ENCODE measurements at places on chromosomes 13 and 19.

DNA sequence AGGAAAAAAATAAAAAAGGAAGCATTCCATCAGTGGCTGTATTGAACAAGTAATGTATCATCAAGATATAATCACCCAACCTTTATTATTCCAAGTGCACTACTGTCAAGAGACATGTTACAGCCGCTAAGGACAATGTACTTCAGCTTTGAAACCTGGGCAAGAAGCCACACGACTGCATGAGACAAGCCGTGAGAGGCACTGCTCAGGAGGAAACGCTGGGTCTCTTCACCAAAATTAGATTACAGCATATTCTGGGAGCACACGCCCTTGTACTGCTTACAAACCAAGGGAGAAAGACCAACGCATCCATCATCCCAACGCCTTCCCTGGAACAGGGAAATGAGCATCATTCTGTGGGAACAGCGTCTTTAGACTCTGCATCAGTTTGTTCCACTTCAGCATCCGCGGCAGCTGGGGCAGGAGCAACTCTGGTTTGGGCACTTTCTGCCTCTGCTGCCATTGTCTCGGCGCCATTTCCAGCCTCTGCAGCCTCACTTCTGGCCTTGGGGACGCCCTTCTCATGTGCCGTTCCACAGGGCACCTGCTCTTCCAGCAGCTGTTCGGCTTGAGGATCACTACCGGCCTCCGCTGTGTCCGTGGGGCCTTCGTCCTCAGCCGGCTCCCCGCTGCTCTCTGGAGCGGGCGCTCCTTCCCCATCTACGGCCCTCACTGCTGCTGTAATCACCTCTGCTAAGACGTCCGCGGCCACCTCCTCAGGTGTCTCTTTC lies 22.4 kb upstream of the BRD4 start:
- H3K36me3 ChIP-seq = peaks cover 35% of the 10 kb centered on the region
- no peaks in the 10 kb centered on the region for H3K4me1 ChIP-seq
- no peaks in the 10 kb centered on the region for H3K27me3 ChIP-seq
- H3K27ac ChIP-seq = no peak overlapping the region
- no peak overlapping the region for H3K4me3 ChIP-seq

- H3K36me3 ChIP-seq = no peaks in the 10 kb centered on the region
- no peak for DNase-seq
- no peak overlapping the region for H3K4me3 ChIP-seq
Measured at GRCh38 chr19:6113616-6114188, 3.4 kb upstream of the RFX2 start.

DNA sequence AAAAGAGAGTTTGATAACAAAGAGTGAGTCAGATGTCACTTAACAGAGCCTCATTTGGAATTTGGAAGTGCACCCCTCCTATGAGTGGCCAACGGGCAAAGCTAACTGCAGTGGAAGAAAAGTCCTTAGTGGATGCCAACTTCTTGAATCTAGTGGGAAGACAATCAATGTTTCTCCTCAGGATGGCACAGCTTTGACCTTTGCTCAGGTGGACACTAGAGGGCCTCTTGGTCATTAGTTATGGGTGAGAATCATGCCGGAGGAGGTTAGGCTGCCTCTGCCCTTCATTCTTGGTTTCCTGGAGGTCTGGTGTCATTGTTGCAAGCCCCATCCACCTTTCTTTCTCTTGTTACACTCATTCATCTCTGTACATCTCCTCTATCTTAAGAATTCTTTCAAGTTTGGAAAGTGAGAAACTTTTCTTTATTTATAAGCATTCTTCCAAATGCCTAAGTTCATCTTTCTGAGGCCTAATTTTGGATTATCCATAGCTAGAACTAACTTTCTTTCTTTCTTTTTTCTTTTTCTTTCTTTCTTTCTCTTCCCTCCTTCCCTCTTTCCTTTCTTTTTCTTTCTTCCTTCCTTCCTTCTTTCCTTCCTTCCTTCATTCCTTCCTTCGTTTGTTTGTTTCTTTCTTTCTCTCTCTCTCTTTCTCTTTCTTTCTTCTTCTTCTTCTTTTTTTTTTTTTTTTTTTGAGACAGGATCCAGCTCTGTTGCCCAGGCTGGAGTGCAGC lies 327.2 kb upstream of the TSHZ3 start:
- H3K4me1 ChIP-seq = no peaks in the 10 kb centered on the region
- H3K27me3 ChIP-seq = no peaks in the 10 kb centered on the region
- H3K36me3 ChIP-seq = no peaks in the 10 kb centered on the region

GRCh38 chr13:72004784-72005374 lies 137.9 kb upstream of the DACH1 start:
- no peaks in the 10 kb centered on the region for H3K27me3 ChIP-seq
- no peak overlapping the region for H3K27ac ChIP-seq
- no peak for DNase-seq
- H3K36me3 ChIP-seq = no peaks in the 10 kb centered on the region

Data from activated CD4-positive, alpha-beta memory T cell treated with anti-CD3 and anti-CD28 coated beads for 36 hours (primary cell).